ENCODE measurements at places on chromosomes 11 and 22. TPM values are rescaled to one million over a fixed set of nuclear protein-coding genes. Genes with fewer than 3 reads are reported as not detected.
A peak's percentile ranks its signal among the peaks of the same experiment; 100 is the strongest.

Gene LGR4
- total RNA-seq, result 3.9 TPM

Gene CRYAB
- total RNA-seq, result 70.6 TPM

Gene SAA4
- not detected for total RNA-seq

Gene C22orf23
- total RNA-seq, result 0.29 TPM

Gene CDHR5
- total RNA-seq, result not detected

Gene MAML2
- 12.1 TPM for total RNA-seq

Gene CNTN5
- not detected for total RNA-seq

GRCh38 chr11:27928809-27929208, 179.1 kb downstream of the KIF18A start:
- no peak for DNase-seq

- peak; percentile 79 for DNase-seq
Measured at GRCh38 chr11:11979488-11980117, 28.8 kb downstream of the DKK3 start.

DNA sequence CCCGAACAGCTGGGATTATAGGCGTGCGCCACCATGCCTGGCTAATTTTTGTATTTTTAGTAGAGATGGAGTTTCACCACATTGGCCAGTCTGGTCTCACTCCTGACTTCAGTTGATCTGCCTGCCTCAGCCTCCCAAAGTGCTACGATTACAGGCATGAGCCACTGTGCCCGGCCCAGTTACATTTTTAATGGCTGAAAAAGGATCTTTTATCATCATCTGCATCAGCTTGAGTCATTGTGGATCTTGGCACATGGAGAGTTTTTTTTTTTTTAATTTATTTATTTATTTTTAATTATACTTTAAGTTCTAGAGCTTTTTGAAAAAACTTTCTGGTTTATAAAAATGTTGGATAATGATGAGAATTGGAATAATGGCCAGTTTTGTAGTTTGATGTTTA, 8.6 kb downstream of the IGHMBP2 start:
- DNase-seq, result no peak

- no peak for DNase-seq
Measured at GRCh38 chr22:26579331-26579886, 10.5 kb downstream of the TPST2 start.

DNA sequence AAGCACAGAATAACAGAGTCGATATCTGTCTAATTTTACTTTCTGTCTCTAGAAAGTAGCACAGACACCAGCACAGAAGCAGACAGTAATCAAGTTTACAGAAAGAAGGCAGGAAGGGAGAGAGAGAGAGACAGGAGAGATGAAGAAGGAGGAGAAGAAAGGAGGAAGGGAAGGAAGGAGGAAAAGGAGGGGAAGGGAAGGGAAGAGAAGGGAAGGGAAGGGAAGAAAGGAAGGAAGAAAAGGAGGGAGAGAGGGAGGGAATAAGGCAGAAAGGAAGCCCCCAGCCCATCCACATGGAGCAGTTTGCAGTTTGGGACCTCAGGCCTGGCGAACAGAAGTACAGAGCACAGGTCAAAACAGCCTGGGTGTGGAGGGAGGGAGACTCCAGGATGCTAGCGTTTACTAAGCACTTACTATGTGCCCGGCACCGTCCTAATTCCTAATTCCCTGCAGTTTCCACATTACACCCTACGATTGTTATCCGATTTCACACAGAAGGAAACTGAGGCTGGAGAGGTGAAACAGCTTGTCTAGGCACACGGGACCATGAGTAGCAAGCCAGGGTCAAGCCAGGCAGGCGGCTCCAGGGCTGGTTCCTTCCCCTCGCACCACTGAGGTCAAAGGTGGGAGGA, 46.0 kb upstream of the WNT7B start:
- DNase-seq, result no peak

GRCh38 chr11:122232985-122233384, 117.0 kb upstream of the BLID start:
- DNase-seq, result no peak

DNA sequence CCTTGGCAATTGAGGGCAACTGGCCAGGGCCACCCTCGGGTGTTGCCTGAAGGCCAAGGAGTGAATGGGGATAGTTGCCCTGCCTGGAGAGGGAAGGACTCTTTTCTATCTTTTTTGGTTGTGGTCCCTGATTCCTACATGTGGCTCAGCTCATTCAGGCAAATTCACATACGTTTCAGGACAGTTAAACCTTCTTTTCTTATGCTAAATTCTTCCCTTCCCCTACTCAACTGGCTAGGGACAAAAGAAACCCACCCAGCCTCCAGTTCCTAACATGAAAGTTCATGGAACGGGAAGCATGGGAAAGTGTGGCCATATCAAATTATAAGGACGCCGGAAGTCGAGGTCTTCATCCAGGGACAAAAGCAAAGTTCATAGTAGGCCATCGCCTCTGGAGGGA, 26.3 kb upstream of the APLNR start:
- DNase-seq, result no peak

DNA sequence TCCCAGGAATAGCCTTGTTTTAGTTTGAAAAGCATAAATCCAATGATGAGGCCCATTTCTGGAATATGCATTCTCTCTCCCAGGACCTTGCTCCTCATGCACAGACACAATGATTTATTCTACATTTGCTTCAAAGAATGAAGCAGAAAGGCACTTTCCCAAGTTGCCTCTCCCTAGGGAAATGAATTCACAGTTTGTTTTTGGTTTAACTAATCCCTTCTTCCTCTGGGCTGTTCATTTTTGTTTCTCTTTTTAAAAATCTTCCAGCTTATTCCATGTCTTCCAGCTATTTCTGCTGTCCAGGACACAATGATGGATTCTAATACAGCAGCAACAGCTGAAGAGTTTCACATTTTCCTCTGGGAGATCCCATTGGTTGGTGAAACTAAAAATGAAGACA, 1529.2 kb upstream of the TENM4 start:
- DNase-seq, result no peak

GRCh38 chr11:13465909-13466371, 2.9 kb upstream of the BTBD10 start:
- peak; percentile 49 for DNase-seq
